ENCODE measurements at places on chromosomes 11 and 22. TPM values are rescaled to one million over a fixed set of nuclear protein-coding genes. Genes with fewer than 3 reads are reported as not detected.

DNA sequence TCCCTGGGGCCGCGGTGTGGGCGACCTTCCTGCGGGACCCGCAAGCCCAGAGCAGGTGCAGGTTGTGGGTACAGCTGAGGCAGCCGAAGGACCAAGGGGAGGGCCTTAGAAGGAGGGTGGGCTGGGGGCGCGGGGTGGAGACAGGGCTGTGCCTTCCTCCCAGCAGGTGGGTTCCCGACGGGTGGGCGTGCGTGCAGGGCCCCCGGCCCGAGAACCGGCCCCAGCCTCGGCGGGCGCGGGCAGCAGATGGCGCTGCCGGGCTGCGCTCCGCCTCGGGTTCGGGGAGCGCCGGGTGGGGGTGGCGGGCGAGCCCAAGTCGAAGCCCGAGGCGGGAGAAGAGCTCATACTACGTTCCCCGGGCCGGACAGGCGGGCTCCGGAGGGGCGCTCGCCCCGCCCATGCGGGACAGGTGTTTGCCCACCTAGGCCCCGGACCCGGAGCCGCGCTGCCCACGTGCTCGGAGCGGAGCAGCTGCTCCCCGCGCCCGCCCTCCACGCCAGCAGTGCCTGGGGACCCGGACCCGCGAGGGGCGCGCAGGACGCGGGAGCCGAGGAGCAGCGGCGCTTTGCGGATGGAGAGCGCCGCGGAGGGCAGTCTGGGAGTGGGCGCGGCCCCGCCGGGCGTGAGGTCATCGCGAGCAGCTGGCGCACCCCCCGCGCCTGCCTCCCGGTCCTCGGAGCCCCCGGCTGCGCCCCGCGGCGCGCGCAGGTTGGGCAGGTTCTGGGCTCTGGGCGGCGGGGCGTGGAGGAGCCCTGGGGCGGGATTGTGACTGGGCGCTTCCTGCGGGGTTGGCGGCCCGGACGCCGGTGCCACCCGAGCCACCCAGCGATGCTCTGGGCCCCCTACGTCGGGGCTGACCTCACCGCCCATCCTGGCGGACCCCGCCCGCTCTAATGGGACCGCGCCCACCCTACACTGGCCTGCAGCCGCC lies 25.3 kb downstream of the DUSP8 start:
- no peak for DNase-seq

- no peak for DNase-seq
Observed at GRCh38 chr11:84922212-84922805, 704.8 kb downstream of the DLG2 start.

- DNase-seq, result no peak
Observed at GRCh38 chr11:107496011-107496410, 38.4 kb upstream of the CWF19L2 start.

DNA sequence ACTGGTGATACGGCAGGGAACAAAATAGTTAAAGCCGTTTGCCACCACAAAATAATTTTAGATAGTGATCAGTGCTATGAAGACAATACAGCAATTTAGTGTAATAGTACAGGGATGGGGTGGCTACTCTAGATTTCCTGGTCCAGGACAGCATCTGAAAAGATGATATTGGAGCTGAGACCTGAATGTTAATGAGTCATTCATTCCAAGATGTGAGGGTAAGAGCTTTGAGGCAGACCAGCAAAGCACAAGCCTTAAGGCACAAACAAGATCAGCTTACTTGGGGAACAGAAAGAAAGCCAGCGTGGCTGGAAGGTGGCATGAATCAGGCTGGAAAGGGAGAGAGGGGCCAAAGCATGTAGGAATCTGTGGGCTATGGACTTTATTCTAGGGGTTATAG lies 132.3 kb downstream of the TRIM44 start:
- DNase-seq, result no peak

The LRRC10B gene
- not detected for total RNA-seq

The XKR3 gene
- total RNA-seq, result not detected

The HBB gene
- total RNA-seq, result not detected

The DMC1 gene
- total RNA-seq, result 0.63 TPM

Data from natural killer cell (primary cell).